RKO (cell line): ENCODE measurements at places on chromosomes 4 and X.

GRCh38 chr4:139844459-139845036 lies 178.9 kb downstream of the MGST2 start:
- no peak for DNase-seq

GRCh38 chr4:105474099-105474518 lies 247 bp upstream of the PPA2 start:
- DNase-seq = peak; percentile 90

- peak; percentile 24 for DNase-seq
Observed at GRCh38 chr4:151948351-151949016, 187.7 kb upstream of the GATB start.

GRCh38 chr4:8168832-8169598 lies 10.4 kb upstream of the ABLIM2 start:
- no peak for DNase-seq

DNA sequence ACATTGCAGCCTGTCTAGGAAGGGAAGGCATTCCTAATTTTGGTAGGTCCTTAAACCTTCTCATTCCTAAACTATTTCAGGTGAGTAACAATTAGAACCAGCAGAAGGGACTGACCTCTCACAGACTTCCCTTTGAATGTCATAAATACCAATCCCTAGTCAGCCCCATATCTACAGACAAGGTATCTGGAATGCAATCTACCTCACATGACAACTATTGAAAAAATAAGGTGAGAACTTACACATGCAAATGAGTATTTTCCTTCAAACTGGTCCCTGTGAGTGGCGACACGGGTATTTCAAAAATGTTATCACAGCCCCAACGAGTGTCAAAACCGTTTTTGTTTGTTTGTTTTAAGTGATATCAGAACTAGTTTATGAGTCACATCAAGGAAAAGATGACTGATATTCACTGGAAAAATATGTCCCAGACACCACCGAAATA lies 102.4 kb upstream of the VCX2 start:
- DNase-seq = no peak

- DNase-seq = no peak
Observed at GRCh38 chr4:82524570-82525152, 37.1 kb downstream of the TMEM150C start.

DNA sequence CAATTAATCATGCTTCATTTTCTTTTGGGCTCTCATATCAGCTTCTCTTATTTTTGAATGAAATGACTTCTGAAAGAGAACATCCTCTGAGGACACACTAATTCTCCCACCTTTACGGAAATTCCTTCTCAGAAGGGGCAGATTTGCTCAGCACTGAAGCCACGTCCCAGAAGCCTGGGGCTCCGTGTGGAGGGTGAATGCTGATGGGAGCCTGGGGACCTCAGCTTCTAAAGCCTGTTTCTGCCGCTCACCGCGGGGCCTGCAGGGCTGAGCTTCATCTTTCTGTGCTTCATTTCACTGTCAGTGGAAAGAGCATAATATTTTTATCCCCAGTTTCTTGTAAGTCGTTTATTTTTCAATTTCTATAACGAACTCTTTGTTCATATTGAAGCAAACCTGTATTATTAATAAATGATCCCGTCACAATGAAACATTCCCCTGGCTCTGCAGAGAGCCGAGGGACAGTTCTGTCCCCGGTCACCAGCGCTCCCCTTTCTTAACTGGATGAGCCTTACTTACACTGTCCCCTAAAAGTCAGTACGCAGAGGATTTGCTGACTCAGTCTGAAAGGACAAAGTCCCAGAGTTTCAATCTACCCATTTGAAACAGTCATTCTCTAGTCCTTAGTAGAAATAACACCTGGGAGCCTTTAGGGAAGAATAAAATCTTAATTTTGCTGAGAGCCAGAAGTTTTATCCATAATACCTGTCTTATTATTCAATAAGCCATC lies 364.6 kb upstream of the FAT1 start:
- DNase-seq = no peak

DNA sequence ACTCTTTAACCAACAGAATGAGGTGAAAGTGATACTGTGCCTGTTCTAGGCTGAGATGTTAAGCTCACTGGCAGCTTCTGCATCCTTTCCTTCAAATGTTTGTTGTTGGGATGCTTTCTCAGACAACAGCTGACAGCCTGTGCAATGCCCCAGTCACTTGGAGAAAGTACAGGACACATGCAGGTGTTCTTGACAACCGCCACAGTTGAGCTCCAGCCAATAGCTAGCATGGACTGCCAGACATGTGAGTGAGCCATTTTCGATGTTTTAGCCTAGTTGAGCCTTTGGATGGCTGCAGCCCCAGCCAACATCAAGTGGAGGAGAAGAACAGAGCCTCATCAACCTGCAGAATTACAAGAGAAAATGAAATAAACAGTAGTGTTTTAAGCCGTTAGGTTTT lies 94.1 kb upstream of the PPP3CA start:
- no peak for DNase-seq

- no peak for DNase-seq
Observed at GRCh38 chr4:6937754-6938153, 28.1 kb downstream of the TBC1D14 start.

DNA sequence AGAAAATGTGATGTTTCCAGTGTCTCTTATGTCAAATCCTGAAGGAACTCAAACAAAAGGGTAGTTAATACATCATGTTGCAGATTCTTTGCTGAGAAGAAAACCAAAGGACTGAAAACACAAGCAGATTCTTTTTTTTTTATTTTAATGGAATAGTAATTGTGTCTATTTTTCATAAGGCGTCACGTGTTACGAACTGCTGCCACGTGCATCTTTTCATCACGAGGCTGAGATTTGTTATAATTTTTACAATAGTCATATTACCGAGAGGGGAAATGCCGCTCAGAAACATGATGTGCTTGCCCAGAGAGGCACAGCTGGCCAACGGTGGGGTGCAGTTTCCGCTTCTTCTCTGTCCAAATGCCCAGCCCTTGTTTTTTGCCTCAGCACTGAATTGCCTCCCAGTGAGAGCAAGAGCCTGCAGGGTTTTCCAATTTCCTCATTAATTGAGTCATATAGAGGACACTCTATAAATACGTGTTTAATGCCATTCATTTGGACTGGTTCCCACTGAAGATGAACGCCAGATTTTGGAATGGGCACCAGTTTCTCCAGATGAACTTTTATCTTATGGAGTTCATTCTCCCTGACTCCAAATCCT lies 225.3 kb downstream of the STK32B start:
- DNase-seq = no peak
